Lung (tissue), 17 donors: ENCODE measurements at places on chromosomes 6 and 20. TPM values are rescaled to one million over a fixed set of nuclear protein-coding genes. Genes with fewer than 3 reads are reported as not detected.

- no peak for DNase-seq
These were observed 217.5 kb downstream of the GJA1 start for GRCh38 chr6:121652726-121653623.

GRCh38 chr20:38882600-38882999, 43.6 kb upstream of the FAM83D start:
- no peak for DNase-seq

DNA sequence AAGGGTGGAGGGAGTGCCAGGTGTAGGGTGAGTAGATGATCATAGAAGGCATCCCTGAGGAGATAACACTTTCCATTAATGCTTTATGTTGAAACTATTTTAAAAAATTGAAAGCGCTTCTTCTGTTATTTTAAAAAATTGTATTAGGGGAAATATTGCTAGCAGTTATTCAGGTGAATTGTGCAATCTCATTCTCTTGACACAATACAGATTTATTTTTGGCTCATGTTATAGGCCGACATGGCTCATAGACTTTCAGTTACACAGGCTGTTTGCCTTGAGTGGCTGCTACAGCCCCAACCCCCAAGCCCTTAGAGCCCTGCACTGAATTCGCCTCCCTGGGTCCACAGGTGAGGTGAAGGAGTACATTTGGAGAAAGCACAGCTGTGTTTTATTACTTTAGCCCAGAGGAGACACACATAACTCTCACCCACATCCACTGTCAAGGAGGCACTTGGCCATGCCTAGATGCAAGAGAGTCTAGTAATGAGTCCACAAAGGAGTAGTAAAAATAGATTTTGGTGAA, 228.2 kb downstream of the RFPL4B start:
- no peak for DNase-seq

MAPK13 gene
- 73.3 TPM for total RNA-seq

- DNase-seq, result peak; percentile 80
These were observed 7.2 kb downstream of the HLA-DMB start for GRCh38 chr6:32933661-32934085.

FUT9 gene
- 0.14 TPM for total RNA-seq

DNA sequence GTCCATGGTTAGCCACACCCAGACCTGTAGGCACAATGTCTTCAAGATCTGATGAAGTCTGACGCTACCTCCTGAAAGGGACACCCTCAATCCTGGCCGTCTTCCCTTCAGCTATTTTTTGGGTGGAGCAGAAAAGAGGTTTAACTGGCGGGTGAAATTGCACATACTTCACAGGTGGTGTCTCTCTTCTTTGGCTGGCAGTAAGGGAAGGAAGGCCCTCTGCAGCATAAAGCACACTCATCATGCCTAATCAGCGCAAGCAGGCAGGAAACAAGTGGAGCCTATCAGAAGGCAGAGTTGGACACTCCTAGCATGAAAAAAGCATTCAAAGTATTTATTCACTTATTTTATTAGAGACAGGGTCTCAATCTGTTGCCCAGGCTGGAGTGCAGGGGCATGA, 32.9 kb downstream of the PNLDC1 start:
- no peak for DNase-seq
